ENCODE measurements at places on chromosomes 12 and 14.

- DNase-seq = no peak
Measured at GRCh38 chr14:49767270-49767570, 733 bp upstream of the KLHDC2 start.

GRCh38 chr12:45557016-45557415 lies 172.5 kb upstream of the ARID2 start:
- no peak for DNase-seq

GRCh38 chr14:50978529-50978871 lies 34.2 kb upstream of the PYGL start:
- no peak for DNase-seq

DNA sequence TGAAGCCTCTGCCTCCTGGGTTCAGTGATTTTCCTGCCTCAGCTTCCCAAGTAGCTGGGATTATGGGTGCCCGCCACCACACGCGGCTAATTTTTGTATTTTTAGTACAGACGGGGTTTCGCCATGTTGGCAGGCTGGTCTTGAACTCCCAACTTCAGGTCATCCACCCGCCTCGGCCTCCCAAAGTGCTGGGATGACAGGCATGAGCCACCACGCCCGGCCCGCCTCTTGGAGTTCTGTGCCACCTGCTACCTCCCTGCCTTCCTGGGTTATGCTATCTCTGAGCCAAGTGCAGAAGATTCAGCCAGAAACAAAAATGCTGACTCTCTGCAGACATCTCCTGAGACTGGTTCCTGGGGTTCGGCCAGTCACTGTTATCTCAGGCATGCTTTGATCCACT lies 13.2 kb downstream of the CABP1 start:
- no peak for DNase-seq

DNA sequence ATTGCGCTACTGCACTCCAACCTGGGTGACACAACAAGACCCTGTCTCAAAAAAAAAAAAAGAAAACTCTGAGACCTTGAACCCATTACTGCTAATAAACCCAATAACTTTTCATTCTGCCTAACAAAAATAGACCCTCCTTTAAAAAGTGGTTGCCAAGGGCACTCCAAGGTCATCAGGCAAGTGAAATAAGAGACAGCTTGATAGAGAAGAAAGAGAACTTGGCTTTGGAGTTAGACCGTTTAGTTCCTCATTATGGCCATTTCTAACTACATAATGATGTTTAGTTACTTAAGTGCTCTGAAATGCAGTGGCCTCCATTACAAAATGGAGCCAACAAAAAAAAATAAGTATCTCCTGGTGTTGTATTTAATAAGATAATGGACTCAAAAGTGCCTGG lies 55.9 kb downstream of the PHLDA1 start:
- DNase-seq = no peak

GRCh38 chr12:61367281-61367785 lies 892.9 kb upstream of the USP15 start:
- DNase-seq = no peak

GRCh38 chr12:2027351-2027750 lies 23.1 kb upstream of the DCP1B start:
- no peak for DNase-seq

GRCh38 chr12:56257071-56257470 lies 1.1 kb downstream of the ANKRD52 start:
- no peak for DNase-seq

DNA sequence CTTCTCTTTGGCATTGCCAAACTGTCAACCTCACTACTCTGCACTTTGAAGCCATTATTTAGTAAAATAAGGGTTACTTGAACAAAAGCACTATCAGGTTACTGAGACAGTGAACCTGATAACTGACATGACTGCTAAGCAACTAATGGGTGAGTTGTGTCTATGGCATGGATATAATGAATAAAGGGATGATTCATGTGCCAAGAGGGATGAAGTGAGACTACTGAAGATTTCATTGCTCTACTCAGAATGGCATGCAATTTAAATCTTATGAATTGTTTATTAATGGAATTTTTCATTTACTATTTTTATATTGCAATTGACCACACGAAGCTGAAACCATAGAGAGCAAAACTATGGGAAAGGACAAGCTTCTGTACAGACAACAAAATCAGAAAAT lies 74.4 kb downstream of the CEP128 start:
- DNase-seq = no peak

DNA sequence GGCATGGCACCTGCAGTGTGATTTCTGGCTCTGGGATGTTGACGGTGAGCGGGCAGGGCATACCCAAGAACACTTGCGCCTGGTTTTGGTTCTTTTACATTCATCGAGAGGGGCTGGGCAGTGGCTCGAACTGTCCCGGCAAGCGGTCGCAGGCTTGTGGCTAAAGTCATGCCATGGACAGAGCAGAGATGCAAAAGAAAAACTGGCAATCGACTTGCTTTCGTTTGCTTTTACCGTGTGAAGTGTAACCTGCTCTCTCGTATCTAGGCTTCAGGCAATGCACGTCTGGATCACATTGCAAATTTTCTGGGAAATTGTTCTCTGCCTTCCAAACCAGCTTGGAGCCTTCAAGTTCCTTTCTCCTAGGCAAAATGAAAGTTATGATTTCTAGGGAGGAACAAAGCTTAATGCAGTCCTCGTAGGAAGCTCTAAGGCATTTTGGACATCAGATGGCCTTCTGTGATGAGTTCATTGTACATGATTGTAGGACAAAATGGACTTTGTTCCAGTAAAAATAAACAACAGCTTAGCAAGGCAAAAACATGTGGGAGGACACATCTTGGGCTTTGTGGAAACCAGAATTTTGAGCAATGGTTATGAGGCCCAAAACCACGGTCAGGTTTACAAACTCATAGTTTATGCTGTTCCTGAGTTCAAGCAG lies 18.3 kb downstream of the ADGRD1 start:
- no peak for DNase-seq

DNA sequence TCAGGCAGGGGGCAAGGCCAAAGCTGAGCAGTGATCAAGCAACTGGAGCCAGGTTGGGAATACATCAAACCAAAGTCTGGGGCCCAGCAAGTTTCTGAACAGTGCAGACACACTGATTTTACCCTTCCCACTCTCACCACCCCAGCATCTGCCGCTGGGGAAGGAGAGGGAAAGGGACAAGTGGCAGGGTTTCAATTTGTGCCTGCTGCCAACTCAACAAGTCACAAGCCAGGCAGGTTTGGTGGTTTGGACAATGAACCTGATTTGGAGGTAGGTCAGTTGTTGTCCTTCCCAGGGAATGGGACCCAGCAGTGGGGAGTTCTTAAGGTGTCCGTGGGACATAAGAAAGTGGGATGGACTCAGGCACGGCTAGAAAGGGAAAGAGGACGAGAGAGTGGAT lies 151.9 kb upstream of the NOS1 start:
- no peak for DNase-seq

- DNase-seq = no peak
Measured at GRCh38 chr12:6068227-6068626, 56.2 kb downstream of the VWF start.

GRCh38 chr12:67524861-67525616 lies 123.5 kb upstream of the DYRK2 start:
- no peak for DNase-seq

DNA sequence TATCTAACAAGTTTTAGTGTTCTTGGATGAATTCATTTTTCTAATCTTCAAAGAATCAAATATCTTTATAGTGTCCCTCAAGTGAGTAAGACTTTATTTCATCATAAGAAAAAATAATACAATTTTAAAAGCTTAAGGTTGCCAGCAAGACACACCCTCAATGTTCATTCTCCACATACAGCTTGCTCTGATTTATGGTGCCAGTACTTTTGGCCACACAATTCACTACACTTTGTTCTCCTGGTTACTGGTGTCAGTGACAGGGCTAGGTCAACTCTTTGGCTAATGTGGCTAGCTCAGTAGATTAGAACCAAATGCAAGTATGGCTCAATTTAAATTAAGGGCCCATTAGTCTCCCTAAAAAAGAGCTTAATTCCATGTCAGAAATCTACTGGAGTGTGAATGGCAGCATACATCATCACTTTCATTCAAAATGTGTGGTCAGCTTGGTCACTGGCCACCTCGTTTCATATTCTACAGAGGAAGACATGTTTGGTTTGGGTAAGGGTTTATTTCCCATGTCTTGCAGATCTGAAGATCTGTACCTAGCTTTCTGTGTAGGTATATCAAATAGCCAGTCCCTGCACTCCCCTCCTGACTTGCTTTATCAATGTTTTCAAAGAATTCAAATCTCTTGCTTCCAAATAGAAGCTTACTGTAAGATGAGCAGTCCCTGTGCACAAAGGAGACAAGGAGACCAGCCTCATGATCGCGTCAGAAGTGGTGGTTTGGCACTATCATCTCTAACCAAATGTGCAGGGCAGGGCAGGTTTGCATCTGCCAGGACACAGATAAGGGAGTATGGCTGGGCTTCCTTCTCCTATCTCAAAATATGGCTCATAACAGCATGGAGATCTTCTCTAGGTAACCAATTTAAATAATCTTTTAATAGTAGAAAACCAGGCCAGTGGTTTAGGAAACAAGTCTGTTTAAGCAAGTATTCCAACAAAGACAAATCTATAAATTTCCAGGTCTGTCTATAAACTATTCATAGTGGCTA lies 31.3 kb downstream of the HECTD4 start:
- DNase-seq = no peak

DNA sequence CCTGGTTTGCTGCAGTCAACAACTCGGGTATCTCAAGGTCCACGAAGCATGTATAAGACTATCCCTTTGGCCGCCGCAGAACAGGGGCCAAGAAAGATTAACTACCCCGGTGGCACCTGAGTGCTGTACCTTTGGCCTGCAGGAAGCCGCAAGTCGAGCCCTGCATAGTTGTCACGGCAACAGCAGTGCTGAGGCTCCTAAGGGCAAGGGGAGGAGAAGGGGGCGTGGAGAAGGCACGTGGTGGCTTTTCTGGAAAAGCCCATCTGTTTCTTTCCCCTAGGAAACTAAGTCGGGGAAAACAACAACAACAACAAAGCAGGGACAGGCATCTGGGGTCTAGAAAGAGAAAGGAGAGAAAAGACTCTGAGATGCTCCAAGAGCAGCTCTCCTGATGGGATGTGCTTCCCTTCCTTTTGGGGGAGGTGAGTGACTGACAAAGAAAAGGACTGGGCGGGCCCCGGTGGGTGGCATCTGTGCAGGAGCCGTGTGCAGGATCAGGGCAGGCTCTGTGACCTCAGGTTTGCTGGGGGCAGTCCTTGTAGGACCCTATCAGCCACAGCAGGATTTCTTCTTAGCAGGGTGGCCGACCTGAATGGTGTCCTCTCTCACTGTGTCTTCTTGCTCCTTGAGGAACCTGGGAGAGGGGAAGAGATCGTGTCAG lies 123.9 kb downstream of the PRMT8 start:
- DNase-seq = no peak

DNA sequence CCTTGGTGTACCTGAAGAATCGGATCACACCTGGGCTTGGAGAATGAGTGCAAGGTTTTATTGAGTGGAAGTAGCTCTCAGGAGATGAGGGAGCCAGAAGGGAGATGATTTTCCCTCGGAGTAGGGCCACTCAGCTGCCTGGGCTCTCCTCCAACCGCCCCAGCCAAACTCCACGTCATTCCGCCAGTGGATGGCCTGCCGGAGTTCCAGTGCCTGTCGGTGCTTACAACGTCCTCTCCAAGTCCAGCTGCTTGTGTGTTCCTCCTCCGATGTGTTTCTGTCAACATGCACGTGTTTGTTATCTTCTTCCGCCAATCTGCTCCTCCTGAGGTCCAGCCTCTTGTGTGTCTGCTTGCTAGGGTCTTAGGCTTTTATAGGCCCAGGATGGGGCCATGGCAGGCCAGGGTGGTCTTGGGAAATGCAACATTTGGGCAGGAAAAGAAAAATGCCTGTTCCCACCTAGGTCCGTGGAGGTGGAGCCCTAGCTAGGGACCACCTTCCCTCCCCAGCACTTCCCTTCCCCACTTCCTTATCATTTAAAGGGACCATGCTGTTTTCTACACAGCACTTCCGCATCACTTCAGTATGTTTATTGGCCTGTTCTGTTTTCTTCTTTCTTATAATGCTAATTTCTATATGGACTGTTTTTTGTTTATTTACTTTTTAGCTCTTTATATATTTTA lies 343.2 kb downstream of the PDZRN4 start:
- DNase-seq = no peak

DNA sequence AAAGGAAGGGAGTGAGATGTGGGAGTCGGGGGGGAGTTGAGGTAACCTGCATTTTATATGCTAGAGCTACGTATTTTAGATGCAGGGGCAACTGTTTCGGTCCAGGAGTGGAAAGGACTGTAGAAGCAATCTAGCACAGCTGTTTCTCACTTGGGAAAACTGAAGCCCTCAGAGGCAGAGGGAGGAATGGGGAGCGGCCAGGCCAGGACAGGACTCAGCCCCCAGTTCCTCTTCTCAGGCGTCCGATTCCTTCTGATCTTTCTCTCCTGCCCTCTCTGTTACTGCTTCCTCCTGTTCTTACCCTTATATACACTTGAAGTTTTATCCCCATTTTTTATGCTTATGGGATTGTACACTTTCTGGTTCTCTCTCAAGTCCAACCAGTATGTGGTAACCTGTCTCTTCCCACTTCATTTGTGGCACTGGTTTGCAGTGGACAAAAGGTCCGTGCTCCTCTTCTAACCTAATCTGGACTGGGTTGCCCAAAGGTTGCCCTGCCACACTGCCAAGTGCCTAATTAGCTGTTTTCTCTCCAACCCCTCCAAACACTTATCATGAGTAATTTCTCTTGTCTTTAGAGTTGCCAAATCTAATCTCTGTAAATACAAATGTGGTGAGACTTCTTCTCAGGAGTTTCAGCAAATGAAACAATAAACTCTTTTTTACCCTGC lies 16.2 kb downstream of the LPCAT3 start:
- DNase-seq = no peak

- DNase-seq = no peak
Measured at GRCh38 chr14:85295318-85295717, 234.6 kb upstream of the FLRT2 start.

DNA sequence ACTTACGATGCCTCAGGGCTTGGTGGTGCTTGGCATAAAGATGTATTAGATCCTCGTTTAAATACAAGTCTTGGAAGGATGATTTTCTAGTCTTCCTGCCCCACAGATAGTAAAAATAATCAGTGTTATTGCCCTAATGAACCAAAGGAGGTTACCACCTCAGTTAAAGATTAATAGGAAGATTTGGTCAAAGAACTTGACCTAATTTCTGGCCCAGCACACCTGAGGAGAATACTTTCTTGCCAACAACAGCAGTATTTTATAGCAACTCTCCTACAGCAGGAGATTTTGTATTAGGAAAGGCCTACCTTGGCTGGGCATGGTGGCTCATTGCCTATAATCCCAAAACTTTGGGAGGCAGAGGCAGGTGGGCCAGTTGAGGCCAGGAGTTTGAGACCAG lies 31.6 kb downstream of the CSRP2 start:
- no peak for DNase-seq
